Osteoblast (primary cell): ENCODE measurements at places on chromosomes 4 and X. TPM values are rescaled to one million over a fixed set of nuclear protein-coding genes. Genes with fewer than 3 reads are reported as not detected.

- no peak for DNase-seq
Measured at GRCh38 chr4:145881989-145882388, 56.6 kb downstream of the ZNF827 start.

DNA sequence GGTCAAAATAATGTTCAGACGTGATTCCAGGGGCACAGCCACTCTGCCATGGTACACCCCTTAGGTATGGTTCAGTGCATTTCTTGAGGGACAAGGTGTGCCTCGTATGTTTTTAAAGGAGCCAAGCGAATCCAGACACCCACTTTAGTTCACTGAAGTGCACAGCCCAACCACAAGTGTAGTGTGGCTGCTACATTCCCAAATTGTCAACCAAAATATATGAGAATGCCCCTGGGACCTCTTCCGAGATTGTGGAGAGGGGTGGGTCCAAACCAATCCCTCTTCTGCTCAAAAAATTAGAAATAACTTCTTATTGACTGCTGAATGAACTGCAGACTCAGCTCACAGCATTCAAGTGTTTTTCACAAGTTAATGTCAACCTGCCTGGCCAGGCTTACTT is 7.4 kb upstream of the BRS3 start:
- DNase-seq = no peak

GRCh38 chr4:77123411-77123810 is 33.6 kb upstream of the CCNG2 start:
- no peak for DNase-seq

DNA sequence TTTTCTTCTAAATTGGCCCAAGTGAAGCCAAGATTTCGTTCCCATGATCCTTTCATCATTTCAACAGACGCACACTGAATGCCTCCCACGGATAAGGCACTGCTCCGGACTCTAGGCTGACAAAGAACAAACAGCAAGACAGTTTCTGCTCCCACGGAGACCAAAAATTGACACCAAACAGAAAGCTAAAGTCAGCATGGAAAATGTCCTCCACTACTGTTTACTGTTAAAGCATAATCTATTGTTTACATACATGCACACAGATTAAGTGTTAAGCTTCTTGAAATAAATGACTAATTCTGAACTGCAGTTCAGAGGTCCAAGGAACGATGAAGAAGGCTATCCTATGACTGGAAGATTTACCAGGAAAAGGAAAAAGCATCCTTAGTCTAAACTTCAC is 199.6 kb downstream of the AASDH start:
- DNase-seq = no peak

DNA sequence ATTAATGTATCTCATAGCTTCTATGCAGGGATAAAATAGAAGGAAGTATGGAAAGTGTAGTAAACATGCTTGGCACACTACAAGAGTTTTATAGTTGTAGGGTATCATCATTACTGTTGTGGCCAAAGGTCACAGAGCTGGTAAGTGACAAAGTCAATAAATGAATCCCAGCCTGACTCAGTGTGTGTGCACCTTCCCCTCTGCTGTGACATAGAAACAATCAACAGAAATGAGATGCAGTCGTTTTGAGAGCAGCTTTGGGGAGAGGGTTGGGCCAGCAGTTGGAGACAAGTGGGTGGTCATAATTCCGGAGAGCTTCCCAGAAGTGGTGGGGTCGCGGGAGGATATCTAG is 82.4 kb upstream of the RBPJ start:
- DNase-seq = no peak

DNA sequence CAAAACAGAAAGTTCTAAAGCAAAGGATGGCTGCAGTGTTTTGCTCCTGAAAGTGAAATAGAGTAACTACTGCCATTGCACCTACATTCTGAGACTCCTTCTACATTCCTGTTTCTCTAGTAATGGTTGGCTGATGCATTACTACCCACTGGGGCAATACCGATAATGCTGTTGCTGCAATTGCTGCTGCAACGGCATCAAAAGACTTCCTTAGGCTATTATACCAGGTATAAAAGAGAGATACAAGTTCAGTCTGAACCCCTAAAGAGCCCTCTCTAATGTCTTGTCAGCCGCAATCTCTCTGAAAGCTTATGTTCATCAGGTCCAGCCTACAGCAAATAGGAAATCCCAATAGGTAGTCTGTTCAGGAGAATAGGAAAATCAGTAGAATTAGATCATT is 338.4 kb downstream of the PABPC4L start:
- DNase-seq = no peak

DNA sequence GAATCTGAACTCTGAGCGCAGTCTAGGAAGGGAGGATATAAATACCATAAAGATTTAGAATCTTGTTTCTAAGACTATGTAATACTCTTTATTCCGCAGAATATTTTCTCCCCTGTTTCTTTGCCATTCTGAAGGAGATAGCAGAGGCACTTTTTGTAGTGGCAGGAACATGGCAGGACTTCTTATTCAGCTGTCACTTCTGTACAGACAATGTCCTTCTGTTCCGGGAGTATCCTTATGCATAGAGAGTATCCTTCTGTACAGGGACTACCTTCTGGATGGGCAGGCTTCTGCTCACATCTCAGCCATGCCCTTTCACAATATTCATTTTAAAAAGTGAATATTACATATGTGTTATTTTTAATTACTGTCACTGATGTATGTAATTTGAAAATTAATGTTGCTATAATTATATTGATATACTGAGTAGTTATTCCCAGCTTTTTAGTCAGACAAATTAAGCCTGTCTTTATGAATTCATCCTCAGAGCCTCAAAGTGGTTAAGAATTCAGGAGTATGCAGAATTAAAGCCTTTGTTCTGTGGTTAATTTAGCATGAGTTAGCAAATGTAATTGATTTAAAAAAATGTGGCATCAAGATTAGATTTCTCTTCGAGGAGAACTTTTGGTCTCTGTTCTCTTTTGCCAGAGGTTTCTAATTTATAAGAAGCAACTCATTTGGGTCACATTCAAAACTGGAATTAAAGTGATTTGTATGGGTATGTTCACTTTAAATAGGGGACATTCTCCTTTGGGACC is 174.4 kb downstream of the FHIP1A start:
- no peak for DNase-seq

DNA sequence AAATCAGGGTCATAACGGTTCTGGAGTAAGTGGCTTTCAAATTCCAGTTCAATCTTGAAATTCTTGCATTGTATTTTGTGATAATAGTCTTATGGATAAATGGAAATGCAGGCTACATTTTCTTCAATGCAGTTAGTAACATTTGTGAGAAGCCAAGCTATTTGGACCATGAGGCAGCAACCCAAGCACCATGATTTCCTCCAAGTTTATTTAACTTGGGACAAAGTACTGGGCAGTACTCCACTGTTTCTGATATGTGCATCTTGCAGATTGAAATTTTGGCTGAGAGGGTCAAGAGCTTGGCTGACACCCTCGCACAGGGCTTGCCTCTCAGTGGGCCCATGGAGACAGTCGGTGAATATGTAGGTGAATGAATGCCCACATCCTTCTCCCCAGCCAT is 39.9 kb downstream of the CNGA2 start:
- no peak for DNase-seq

GRCh38 chrX:109270580-109271484 is 211.1 kb downstream of the GUCY2F start:
- no peak for DNase-seq

GRCh38 chr4:84691170-84691691 is 108.3 kb downstream of the CDS1 start:
- peak; percentile 91 for DNase-seq

DNA sequence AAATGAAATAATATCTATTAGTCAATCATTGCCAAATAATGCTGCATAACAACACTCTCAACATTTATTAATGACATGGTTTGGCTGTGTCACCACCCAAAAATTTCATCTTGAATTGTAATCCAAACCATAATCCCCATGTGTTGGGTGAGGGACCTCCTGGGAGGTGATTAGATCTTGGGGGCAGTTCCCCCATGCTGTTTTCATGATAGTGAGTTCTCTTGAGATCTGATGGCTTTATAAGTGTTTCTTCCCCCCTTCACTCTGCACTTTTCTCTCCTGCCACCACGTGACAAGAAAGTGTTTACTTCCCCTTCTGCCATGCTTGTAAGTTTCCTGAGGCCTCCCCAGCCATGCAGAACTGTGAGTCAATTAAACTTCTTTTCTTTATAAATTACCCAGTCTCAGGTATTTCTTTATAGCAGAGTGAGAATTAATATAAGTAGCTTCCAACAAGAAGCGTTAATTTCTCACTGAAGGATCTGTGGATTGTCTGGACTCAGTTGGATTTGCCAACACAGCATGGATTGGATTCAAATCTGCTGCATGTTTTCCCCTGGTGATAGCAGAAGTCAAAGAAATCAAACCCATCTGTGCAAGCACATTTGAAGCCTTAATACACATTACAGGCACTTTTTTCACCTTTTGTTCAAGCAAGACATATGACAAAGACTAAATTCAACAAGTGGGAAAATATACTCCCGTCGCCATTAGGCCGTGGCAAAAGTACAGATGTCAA is 216.6 kb downstream of the PDGFC start:
- no peak for DNase-seq

- DNase-seq = no peak
Measured at GRCh38 chrX:1727531-1728027, 112.7 kb downstream of the ASMT start.

GRCh38 chrX:48957477-48957826 is at the start of gene OTUD5:
TSS of gene OTUD5 (minus strand) at chrX:48957607. CDS start at chrX:48957570, 37 bp downstream.
- DNase-seq = peak; percentile 94

DNA sequence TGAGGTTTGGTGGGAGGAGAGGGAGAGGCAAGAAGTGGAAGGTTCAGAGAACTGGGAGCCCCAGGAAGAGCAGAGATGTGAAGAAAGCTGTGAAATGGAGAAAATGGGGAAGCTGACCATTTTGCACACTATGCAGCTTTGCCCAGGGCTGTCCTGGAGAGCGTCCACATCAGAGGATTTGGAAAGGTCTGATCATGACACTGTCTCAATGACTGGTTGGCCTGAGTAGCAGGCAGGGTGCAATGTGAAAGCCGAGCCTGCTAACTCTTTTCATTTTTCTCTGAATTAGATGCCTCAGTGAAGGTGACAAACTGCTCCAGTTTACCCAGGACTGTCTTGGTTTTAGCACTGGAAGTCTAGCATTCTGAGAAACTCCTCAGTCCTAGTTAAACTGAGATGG is 330.1 kb upstream of the RPS6KA3 start:
- DNase-seq = no peak

GRCh38 chrX:39582091-39582490 is 515.7 kb downstream of the BCOR start:
- no peak for DNase-seq

DNA sequence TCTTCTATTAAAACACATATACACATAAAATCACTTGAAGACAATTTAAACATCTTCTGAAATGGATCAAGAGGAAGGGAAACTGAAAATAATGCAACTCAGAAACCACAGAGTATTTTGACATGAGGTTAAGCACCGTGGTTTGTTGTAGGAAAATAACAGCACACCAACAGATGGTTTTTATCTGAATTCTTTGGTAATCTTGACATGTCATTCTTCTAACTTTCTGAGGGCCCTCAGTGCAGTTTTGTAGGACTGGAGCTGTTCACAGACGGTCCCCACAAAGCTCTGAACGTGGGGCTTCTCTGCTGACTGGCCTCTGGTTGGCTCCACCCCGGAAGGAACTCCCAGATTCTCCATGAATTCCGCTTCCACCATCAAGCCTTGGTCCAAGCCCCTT is 16.0 kb upstream of the TLR8 start:
- no peak for DNase-seq

- no peak for DNase-seq
Measured at GRCh38 chr4:15402146-15402545, 25.7 kb upstream of the C1QTNF7 start.

GRCh38 chr4:139625093-139625455 is 40.5 kb upstream of the MGST2 start:
- DNase-seq = no peak

DNA sequence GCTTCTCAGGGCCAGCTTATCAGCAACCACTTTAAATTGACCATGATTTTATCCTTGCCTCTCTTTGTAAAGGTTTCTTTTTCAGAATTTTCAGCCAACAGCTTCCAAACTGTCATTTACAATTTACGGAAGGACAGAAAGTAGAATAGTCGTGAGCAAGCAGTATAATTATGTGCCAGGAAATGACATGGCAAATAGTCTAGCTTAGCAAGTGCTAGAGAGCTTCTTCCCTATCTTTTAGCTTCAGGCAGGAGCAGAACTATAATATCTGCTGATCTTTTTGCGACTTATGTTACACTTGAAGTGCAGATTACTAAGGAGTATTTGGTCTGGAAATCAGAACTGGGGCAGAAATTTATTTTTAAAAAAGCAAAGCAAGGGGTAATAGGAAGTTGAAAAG is 123.0 kb upstream of the AP1S2 start:
- DNase-seq = no peak

GRCh38 chrX:30141966-30142365 is 73.4 kb upstream of the MAGEB2 start:
- DNase-seq = no peak

DNA sequence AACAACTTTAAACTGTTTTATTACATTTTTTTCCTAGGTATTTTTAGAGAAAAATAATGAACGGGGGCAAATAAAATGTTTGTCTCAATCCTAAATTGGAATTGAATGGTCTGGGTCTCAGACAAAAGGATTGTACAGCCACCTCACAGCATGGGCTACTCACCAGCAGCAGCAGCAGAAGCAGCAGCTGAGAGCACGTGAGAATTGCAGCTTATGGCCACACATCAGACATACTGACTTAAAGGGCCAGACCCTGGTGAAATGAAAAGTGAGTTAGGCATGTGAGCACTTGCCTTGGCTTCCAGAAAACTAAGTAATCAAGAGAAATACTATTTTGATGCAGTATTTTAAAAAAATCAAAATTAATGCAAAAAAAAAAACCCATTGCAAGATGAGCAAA is 56.6 kb downstream of the AASDH start:
- DNase-seq = no peak

GRCh38 chr4:87895964-87896621 is 63.3 kb downstream of the MEPE start:
- DNase-seq = peak; percentile 78

GRCh38 chr4:183284965-183285364 is 35.1 kb downstream of the CLDN22 start:
- peak; percentile 11 for DNase-seq

The ATOH1 gene
- total RNA-seq = not detected in 2 replicates

The PPP4R3C gene
- not detected in 2 replicates for total RNA-seq

The PAGE5 gene
- total RNA-seq = not detected in 2 replicates

The OPRPN gene
- total RNA-seq = not detected in 2 replicates

The S100P gene
- 0.29 and 0.36 TPM in 2 replicates for total RNA-seq

The EMCN gene
- total RNA-seq = not detected in 2 replicates

The ESX1 gene
- not detected in 2 replicates for total RNA-seq

The MTNR1A gene
- total RNA-seq = not detected in 2 replicates

The CXCL1 gene
- 0.29 and 4.7 TPM in 2 replicates for total RNA-seq

The AVPR2 gene
- total RNA-seq = not detected in 2 replicates

The FGG gene
- not detected in 2 replicates for total RNA-seq
